ENCODE measurements at places on chromosomes 5 and 9.

DNA sequence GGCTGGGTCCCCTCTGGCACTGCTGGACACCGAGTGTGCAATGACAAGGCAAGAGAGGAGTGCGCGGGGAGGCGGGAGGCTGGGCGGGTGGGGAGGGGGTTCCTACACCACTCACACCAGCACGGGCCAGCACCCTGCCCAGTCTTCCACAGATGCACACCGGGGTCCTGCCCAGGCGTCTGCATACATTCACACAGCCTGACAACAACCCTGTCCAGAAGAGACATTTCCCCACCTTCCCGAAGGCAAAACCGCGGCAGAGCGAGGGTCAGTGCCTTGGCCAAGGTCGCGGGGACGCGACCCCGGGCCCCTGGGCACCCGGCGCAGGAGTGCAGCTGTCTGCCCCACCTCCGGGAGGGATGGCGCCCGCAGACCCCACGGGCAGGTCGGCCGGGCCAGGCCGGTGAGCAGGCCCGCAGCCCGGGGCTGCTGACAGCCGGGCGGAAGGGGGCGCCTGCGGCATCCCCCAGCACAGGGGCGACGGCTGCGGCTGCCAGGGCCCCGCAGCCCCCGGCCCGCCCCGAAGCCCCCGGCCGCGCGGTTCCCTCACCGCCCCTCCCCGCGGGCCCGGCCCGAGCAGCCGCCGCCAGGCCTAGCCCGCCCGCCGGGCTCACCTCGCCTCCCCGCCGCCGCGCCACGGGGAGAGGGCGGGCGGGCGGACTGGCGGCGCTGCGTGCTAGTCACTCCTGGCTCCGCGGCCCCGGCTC is 496 bp downstream of the MAPK9 start:
- no peak for DNase-seq

- no peak for DNase-seq
These were observed 7.2 kb upstream of the DNAJB5 start for GRCh38 chr9:34982361-34982760.

GRCh38 chr9:81002242-81002641 is 687.1 kb downstream of the TLE1 start:
- no peak for DNase-seq

GRCh38 chr9:94554439-94555331 is at the start of gene PCAT7:
Gene PCAT7 (plus strand): TSS chr9:94555083.
- DNase-seq, result peak; percentile 29

DNA sequence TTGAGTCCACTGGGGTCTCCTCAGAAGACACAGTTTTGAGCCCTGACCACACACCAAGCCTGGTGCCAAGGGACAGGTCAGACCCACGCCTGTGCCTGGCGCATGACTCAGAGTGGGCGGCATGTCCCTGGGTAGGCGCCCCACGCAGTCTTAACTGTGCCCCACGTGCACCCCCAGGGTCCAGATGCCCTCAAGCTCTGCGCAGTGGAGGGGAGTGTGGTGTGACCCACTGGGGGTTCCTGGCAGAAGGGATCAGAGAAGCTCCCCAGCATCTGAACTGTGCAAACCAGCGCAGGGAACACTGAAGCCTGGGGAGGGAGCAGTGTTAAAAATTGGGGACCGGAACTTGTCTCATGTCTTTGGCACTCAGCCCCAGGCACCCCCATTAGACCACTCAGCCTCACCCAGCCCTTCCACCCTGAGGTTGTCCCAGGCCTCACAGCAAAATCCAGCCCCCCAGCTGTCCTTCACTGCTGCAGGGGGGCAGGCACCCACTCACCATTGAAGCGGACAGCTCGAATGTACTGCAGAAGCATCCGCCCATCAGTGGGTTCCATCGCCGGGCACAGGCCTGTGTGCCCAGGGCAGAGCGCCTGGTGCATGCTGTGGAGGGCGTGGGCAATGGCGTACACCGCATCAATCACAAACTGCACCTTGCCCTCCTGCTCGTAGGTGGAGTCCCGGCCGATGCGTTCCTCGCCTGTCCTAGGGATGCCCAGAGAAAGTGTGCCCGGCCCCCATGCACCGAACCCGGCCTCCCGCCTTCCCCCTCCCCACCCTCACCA is 6.5 kb downstream of the GRM6 start:
- no peak for DNase-seq
